Esophagus mucosa (tissue), 1 donor: ENCODE measurements at places on chromosomes 16 and 17. TPM values are rescaled to one million over a fixed set of nuclear protein-coding genes. Genes with fewer than 3 reads are reported as not detected.

The CSH1 gene
- total RNA-seq = not detected

The LDHD gene
- total RNA-seq = 9.2 TPM

The CNTD1 gene
- not detected for total RNA-seq

The GDPD3 gene
- 85.3 TPM for total RNA-seq

The GNG13 gene
- total RNA-seq = not detected

The TBC1D28 gene
- total RNA-seq = not detected

The FBXL16 gene
- total RNA-seq = 15.1 TPM
